ENCODE measurements at places on chromosomes 11 and 22.

DNA sequence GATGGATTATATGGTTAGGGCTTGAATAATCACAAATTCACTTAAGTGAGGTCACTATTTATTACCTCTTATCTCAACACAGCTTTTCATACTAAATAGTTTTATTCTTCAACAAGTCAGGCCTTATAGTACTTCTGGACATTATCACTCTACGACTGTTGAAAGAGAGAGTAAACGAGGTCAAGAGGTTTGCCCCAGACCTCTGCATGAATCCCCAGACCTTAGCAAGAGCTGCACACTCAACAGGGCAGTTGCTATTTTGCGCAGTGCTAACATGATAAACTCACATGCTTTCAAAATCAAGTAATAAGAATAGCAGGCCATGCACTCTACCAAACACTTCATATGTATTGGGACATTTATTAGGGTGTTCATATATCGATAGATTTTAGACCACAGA is 60.5 kb downstream of the DDI1 start:
- DNase-seq = no peak

DNA sequence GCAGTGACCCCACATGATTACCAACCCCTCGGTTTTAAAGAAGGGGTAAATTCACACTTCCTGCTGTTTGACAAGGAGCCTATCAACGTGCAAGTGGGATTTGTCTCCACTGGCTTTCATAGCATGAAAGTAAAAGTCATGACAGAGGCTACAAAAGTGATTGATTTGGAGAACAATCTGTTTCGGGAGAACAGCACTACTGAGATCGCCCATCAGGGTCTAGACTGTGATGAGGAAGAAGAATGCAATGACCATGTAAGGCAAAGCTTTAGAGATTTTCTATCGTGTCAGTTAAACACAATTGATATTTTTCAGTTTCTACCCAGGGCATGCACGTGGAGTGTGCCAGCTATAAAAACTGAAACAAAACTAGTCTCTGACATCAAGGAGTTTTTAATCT is 41.7 kb downstream of the HORMAD2 start:
- no peak for DNase-seq

DNA sequence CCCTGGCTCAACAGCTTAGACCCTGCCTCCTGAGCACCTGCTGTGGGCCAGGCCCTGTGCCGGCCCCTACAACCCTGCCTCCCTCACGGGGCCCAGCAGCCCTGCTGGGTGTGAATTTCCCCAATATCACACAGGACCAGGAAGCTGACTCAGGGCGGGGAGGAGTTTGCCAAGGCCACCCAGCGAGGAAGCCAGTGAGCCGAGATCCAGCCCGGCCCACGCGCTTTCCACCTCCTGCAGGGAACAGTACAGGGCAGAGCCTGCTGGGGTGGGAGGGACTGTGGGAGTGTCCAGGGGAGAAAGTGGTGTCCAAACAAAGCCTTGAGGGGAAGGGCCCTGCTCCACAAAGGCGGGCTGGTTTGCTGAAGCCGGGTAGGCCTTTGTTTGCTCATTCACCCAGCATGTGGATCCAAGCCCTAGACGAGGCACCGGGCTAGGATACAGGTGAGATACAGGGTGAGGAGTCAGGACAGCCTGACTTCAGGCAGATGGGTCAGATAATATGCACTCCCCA is 26.8 kb downstream of the RPL3 start:
- DNase-seq = peak; percentile 98

DNA sequence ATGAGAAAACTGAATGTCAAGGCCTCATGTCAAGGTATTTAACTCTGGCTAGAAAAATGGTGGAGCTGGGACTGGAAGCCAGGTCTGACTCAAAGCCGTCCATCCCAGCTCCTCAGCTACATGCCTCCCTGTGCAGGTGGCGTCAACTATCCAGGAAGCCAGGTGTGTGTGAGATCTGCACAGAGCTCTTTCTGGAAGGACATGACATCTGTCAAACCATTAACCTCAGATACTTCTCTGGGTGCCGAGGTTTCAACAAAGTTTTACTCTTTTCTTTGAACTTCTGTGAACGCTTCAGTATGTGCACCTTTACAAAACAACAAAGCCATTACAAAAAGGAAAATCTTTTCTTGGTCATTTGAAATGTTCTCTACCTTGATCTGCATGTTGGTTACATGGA is 7.0 kb upstream of the CASTOR1 start:
- no peak for DNase-seq

DNA sequence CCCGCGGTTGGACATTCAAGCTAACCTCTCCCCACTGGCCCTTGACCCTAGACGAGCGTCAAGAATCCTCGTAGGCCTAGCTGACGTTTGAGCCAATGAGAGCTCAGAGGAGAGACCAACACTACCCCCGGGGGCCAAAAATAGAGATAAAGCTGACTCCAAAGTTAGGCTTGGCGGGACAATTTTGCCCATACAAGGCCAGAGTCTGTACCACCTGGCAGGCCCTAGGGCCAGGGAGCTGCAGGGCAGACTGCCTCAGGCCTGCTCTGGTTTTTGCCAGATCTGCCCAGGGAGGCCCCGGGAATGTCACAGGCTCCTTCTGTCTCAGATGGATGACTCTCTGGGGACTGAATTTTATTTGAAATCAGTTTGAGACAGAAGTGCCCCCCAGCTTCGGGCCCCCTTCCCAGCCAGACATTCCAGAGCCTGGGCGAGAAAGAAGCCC is 40.8 kb upstream of the ACCSL start:
- DNase-seq = peak; percentile 82

DNA sequence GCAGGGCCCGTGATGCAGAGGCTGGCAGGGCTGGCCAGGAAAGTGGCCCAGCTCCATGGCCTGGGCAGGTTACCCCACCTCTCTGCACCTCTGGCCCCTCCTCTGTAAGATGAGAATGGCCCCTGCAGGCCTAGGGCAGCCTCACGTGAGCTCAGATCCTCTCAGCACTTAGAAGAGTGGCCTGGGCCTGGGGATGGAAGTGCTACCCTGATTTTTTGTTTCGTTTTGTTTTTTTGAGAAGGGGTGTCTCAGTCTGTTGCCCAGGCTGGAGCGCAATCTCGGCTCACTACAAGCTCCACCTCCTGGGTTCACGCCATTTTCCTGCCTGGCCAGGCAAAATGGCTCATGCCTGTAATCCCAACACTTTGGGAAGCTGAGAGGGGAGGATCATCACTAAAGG is 982 bp downstream of the APOBEC3H start:
- no peak for DNase-seq

DNA sequence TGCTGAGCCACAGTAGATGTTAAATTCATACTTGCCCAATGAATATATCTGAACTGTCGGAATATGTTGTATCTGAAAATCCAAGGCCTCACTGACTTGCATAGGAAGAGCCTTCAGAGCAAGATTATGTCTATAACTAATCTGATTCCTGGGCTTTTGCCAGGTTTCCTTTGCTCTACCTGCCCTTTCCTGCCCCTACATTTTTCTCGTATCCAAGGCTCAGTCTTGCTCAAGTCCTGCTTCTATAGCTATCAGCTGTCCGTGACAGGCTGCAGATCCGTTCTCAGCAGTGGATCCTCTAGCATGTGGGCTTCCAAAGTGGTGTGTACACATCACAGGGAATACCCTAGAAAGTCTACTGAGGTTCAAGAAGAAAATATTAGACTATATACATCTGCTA is 18.8 kb upstream of the USP47 start:
- no peak for DNase-seq

DNA sequence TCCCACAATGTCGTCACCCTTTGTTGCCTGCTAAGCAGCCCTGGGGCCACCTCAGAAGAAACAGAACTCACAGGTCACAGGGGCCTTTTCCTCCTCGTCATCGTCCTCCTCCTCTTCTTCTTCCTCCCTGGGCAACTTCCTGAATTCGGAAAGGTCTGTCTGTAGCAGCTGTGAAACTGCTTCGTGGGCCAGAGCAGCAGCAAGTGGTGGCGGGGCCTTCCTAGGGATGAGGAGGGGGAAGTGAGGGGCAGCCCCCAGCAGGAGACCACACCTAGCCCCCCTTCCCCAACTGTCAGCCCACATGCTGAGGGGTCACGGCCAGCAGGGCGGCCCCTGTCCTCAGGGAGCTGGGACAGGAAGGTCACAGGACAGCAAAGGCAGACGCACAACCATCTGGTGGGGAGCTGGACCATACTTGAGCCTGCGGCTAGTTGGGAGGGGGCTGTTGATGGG is 13.2 kb downstream of the PPM1F start:
- no peak for DNase-seq

- DNase-seq = no peak
Measured at GRCh38 chr11:111419181-111419580, 40.1 kb upstream of the POU2AF1 start.

DNA sequence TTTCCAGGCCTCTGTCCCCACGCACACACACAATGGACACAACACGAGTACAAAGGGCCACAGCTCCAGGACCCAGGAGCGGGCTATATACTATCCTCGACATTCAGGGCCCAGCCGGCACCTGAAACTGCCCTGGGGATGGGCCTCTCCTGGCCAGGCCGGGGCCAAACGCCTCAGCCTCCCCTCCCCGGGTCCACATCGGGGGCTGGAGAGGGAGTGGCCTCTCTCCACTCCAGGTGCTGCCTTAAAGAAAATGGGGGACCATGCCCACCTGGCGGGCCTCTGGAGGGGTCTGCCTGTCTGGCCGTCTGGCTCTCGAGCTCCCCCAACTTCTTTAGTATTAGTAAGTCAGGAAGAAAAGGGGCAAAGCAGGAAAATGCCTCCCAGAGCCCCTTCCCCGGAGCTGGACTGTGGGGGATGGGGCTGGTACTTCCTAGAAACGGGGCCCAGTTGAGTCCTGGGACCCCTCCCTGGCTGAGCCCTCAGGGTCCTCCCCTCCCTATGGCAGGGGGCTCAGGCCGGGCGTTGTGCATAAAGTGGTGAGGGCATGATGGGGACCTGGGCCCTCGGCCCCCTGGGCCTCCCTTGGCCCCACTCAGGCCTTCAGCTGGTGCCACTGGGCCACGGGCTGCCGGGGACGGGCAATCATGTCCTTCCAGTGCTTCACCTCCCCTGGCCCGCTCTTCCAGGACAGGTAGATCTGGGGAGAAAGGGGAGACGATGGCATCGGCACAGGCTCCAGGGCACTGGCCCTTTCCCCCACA is 9.7 kb downstream of the LRRC10B start:
- no peak for DNase-seq

DNA sequence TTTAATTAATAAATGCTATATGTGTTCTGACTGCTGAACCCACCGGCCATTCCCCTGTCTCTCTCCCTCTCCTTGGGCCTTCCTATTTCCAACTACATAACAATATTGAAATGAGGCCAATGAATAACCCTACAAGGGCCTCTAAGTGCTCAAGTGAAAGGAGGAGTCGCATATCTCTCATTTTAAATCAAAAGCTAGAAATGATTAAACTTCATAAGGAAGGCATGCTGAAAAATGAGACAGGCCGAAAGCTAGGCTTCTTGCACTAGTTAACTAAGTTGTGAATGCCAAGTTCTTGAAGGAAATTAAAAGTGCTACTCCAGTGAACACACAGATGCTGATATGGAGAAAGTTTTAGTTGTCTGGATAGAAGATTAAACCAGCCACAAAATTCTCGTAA is 109.2 kb downstream of the TSPAN18 start:
- DNase-seq = no peak
